Inflammatory macrophage treated with lipopolysaccharide for 4 hours (primary cell): ENCODE measurements at places on chromosomes 7 and 10.

- DNase-seq = no peak
Observed at GRCh38 chr7:37405603-37406122, 43.0 kb downstream of the ELMO1 start.

DNA sequence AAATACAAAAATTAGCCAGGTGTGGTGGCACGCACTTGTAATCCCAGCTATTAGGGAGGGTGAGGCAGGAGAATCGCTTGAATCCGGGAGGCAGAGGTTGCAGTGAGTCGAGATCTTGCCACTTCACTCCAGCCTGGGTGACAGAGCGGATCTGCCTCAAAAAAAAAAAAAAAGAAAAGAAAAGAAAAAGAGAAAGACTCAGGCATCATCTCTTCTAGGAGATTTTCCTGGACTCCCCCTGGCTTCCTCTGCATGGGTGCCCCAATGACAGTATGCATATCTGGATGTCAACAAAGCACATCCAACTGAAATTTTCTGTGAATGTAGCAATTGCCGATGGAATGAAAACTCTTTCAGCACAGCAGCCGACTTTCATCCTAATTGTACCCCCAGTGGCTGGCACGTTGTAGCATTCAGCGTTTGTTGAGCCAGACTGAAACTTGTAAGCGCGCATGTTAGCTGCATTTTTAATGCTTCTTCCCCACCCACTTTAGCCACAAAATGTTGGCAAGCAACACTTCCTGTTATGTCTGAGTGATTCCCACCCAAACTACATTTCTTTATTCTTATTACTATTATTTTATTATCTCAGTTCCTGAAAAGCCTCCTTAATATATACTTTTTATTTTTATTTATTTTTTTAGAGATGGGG is 70.2 kb downstream of the PRTFDC1 start:
- DNase-seq = peak; percentile 84

- no peak for DNase-seq
Observed at GRCh38 chr7:72413290-72413689, 1.2 kb upstream of the CALN1 start.

GRCh38 chr10:3907514-3907913 is 122.5 kb upstream of the KLF6 start:
- no peak for DNase-seq

DNA sequence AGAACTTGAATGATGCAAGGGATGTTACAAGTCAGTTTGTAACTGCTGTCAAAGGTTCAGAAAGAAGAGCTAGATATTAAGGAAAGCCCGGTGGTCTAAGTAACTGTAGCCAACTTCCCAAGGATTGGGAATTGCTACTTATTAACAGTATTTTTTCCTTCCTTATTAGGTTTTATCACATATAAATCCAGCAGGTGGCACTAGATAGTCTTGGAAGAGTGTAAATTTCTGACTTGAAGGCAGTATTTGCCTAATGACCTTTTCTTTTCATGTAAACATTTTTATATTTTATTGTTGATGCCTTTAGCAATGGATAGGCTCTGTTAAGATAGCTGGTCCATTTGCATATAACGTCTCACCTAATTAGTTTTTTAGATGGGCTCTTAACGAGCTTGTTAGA is 51.2 kb downstream of the ANLN start:
- DNase-seq = peak; percentile 35

DNA sequence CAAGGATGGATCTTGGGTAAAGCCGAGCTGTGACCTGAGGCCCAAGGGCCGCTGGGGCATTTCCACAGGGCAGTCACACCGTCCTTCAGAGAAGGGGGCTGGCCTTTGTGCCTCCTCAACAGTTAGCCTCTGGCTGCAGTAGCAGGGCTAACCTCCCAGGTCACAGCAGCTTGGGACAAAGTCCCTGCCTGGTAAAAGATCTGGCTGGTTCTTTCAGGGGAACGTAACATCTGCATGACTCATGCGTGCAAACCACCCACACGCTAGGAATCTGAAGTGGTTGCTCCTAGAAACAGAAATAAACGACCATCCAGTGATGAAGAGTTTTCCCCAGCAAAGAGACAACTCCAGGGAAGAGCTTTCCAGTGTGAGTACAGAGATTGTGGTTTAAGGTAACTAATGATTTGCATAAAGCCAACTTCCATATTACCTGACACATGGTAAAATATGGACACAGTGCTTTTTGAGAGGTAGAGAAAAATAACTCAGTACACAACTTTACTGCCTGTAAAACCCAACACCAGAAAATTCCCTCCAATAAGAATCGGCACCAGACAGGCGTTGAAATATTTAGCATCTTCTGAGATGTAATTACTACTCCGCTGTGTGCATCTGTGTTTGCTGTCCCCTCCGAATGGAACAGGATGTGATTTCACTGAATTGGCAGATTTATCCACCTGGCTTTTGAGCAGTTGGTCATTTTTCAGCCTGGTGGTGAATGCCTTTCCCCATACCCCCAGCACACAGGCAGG is 84.9 kb upstream of the ADRB1 start:
- peak; percentile 69 for DNase-seq

GRCh38 chr10:66572700-66573099 is 353.1 kb upstream of the LRRTM3 start:
- DNase-seq = no peak

- no peak for DNase-seq
Observed at GRCh38 chr7:103651593-103652377, 205.8 kb upstream of the SLC26A5 start.

DNA sequence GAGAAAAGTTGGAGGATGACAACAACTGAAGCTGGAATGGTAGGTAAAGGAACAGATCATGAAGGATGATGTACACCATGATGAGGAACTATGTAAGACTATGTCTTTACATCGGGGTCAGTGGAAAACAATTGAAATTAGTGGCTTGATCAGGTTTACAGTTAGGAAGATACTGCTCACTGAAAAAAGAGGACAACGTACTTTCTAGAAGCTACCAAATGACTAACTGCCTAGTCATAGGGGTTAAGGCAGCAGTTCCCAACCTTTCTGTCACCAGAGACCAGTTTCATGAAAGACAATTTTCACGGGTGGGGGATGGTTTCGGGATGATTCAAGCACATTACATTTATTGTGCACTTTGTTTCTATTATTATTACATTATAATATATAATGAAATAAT is 91.6 kb upstream of the ANKRD1 start:
- no peak for DNase-seq

DNA sequence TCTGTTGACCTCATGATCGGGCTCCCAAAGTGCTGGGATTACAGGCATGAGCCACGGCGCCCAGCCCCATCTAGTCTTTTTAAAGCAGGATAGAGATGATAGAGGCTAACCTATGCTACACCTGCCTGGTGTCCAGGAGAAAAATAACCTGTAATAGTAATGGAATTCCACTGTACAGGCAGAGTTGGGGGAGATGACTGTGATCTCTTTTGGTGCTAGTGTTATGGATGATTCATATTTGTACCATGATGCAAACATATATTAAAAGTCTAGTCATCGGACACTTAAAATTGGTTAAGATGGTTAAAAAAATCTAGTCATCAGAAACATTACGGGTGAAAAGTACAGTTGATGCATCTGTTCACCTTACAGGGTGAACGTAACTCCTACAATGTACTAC is 6.1 kb upstream of the SAR1A start:
- no peak for DNase-seq

DNA sequence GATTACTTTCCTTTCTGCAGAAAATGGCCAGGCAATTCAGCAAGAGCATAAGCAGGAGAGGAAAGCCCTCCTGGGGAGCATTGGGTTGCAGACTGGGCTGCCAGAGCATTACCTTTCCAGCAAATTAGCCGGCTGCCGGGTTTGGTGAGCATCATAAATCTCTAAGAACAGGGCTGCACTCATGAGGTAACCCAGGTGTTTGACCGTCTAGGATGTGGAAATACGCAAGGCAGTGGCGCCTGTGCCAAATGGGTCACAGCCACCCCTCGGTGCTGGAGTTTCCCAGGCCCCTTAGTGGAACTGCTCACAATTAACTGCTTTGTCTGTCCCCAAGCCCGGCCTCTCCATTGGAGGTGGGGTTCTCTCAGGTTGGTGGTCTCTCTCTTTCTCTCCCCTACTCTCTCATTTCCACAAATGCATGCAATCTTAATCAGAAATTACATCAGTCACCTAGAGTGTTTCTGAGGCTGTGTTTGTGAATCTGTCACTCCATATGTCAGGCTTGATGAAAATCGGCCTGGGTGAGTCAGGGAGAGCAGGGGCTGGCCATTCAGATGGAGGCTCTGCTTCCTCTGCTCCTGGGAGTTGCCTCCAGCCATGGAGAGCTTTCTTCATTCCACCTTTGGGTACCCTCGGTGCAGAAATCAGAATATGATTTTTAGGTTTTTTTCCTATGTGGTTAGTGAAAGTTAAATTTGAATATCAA is 26.7 kb downstream of the PTN start:
- no peak for DNase-seq

DNA sequence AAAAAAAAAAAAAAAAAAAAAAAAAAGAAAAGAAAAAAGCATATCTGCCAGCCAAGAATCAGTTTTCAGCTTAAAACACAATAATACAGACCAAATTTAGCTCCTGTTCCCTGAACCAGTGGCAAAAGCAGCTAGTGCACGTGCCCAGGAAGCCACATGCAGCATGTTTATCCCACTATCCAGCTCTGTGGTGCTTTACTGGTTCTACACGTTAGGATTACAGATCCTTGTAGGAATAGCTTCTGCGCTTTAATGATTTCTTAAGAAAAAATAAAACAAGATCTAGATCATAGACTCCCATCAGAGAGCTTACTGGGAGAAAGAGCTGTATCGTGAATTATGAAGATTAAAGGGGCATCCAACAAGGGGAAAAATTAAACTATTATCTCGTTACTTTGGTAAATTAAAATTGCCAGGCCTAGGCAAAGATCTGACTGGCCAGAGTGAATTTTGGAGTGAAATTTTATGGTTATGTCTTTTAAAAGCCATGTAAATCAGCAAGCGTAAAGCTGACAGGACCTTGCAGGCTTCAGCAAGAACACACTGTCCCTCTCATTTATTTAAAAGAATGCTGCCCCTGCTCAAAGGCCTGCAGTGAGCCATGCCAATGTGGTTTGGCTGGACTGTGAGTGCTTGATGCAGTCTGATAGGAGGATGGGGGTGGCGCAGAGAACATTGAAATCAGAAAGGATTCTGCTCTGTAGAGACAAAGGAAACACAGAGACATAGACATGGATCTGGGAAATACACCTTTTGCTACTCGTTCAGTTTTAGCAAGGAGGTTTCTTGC is 177.3 kb upstream of the PHYHIPL start:
- no peak for DNase-seq

GRCh38 chr10:75910032-75910431 is 478.6 kb downstream of the LRMDA start:
- DNase-seq = peak; percentile 31

- DNase-seq = no peak
Observed at GRCh38 chr10:60186315-60187071, 203.2 kb downstream of the ANK3 start.

- DNase-seq = no peak
Observed at GRCh38 chr7:82859106-82859850, 303.4 kb downstream of the PCLO start.

- DNase-seq = no peak
Observed at GRCh38 chr10:85459906-85460305, 906.7 kb downstream of the GRID1 start.

DNA sequence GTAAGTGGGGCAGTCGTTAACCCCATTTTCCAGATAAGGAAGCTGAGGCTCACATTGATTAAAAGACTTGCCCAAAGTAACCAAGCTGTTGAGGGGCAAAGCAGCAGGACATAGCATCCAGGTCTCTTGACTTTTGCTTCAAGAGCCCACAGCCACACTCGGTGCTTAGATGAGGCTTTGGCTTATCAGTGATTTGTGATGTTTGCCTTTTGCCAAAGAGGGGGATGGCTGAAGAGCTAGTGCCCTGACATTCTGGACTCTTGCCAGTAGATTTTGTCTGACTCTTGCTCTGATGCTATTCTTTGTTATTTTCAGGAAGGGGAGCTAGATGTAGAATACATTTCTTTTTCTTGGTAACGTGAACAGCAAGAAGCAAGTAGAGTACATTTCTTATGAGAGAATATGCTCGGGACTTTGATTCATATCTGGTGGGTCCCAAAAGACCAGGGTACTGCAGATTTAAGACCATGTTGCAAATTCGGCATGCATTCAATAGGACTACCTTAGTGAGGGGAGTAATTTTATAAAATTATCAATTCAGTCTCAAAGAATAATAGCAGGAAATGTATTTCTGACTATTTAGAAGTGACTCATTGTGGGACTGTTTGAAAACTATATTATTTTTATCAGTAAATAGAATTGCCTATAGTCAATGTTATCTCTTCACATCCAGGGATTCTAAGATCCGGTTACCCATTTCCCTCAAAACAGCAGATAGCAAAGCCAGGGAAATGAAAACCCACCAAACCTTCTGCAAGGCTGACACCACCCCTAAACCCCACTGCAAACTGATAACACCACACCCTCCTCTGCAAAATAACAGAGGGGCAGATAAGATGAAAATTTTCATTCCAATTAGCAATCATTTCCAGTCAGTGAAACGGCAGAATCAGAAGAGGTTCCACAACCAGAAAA is 180.0 kb upstream of the BMPER start:
- no peak for DNase-seq

DNA sequence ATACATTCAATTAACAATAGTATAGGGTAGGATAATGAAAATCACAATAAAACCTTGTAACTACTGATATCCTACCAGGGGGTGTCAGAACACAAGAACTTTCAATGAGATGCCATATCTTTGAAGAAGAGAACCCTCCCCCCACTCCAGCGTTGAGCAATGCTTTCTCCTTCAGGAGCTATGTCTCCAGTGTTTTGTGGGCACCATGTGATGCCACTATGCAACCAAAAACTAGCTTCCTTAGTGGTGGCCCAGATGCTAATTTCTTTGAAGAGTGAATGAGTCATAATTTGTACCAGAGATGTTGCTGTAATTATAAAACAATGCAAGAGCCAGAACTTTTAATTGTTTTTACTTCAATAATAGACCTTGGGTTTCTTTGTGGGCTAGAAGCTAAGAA is 76.0 kb upstream of the ADO start:
- peak; percentile 85 for DNase-seq

- no peak for DNase-seq
Observed at GRCh38 chr10:52952391-52953055, 179.9 kb upstream of the MBL2 start.

DNA sequence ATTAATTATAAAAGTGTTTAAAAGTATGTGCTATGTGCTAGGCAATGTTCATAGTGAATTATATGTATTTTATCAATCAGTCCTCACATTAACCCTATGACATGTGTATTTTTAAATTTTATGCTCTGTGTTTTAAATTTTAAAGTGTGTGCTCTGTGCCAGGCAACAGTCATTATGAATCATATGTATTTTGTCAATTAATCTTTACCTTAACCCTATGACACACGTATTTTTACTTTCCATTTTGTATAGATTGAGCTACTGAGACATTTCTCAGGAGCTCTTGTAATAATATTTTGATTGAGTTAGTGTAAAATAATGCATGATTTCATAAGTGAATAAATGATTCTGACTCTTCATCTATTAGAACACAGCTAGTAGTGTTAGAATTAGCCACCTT is 117.8 kb downstream of the THSD7A start:
- no peak for DNase-seq

- DNase-seq = no peak
Observed at GRCh38 chr7:80781561-80781979, 137.3 kb downstream of the SEMA3C start.

GRCh38 chr10:70956029-70956759 is 67.8 kb upstream of the PCBD1 start:
- no peak for DNase-seq

GRCh38 chr7:110974441-110974840 is 116.5 kb upstream of the LRRN3 start:
- DNase-seq = no peak

- DNase-seq = no peak
Observed at GRCh38 chr10:119242186-119242585, 34.8 kb downstream of the GRK5 start.

GRCh38 chr7:52726986-52727385 is 308.4 kb upstream of the POM121L12 start:
- DNase-seq = no peak
